Left colon (tissue), 2 donors: ENCODE measurements at places on chromosomes 5 and 9. TPM values are rescaled to one million over a fixed set of nuclear protein-coding genes. Genes with fewer than 3 reads are reported as not detected.

The ESM1 gene
- total RNA-seq = not detected

The PRR7 gene
- 1.6 TPM for total RNA-seq

The MYMK gene
- not detected for total RNA-seq

The PPIC gene
- total RNA-seq = 86.0 TPM

The INSL4 gene
- not detected for total RNA-seq

The ASS1 gene
- total RNA-seq = 264 TPM

The ATG10 gene
- 6.0 TPM for total RNA-seq

The ZBTB5 gene
- 8.7 TPM for total RNA-seq

The PCDHA9 gene
- total RNA-seq = 0.15 TPM

The SLC34A1 gene
- total RNA-seq = not detected

The PCDHGB6 gene
- total RNA-seq = 1.9 TPM

DNA sequence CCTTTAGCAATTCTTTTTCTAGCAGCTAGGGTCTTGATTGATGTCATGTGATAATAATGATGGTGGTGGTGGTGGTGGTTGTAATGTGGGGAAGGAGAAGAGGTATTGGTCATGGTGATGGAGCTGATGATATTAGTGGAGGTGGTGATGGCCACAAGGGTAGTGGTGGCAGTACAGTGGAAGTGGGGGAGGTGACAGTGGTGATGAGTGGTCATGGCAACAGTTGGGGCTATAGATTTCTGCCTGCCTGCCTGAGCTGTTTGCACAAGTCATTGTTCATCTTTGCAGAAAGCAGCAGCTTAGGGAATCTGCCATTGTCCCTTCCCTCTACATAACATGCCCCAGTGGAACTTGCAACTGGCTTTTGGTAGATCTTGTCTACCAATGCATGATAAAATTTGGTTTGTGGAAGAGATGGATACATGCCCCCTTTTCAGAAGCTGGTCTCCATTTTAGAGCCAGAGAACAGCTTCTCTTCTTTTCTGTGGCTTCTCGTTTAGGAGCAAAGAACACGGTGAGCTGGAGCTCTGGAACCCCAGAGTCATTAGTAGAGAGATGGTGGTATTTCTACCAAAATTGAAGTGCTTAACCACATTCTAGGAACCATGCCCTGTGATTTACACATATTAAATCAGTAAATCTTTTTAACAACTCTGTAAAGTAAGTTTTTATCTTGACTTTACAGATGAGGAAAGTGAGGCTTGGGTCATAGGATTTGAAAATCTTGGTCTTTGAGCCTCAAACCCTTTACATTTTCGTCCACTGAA, 100.3 kb downstream of the AOPEP start:
- no peak for DNase-seq

DNA sequence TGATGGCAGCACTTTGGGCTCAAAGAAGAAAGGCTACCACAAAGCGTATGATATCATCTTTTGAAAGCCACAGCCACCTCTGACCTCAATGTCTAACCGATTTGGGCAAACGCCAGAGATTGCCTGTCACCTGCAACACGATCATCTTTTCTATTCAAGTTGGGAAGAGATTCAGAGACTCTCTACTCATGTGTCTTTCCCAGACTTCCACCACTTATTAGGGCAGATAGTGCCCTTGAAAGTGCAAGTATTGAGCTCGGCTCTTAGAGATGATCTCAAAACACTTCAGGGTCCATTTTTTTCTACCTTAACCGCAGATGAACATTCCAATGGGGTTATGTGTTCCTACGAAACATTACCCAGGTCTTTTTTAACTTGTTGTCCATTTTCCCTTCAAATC, 213.7 kb downstream of the DRD1 start:
- no peak for DNase-seq

GRCh38 chr5:151224372-151224771, 480 bp upstream of the CCDC69 start:
- DNase-seq = no peak

- no peak for DNase-seq
Measured at GRCh38 chr5:31095796-31096195, 97.7 kb upstream of the CDH6 start.

DNA sequence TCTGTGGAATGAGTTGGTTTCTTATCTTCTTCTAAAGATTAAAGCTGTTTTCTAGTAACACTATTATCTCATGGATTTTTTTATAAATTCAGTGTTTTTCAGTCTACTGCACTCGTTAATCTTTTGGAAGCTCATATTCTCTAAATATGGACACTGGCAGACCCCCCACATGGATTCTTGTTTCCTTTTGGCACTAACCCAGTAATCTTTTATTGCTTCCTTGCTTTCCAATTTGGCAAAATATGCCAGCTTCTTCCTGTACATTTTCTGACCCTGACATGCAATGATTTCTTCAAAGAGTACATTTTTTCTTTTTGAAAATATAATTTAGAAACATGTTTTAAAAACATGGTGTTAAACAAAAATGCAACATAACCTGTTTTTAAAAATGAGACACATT, 474.2 kb upstream of the FTMT start:
- no peak for DNase-seq

DNA sequence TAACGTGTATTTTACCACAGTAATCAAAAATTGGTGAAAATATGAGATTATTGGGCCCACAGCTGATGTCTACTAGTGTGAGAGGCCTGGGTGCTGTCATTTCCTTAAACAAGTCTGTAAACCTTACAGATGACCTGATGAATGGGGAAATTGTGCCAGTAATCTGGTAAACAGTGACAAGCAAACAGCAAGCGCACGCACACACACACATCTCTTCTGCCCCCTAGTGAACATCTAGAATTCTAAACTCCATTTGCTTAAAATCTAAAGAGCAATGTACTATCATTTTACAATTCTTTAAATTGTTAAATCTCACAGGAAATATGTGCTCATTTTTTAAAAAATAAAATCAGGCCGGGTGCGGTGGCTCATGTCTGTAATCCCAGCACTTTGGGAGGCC, 7.5 kb upstream of the RAPGEF1 start:
- DNase-seq = no peak

DNA sequence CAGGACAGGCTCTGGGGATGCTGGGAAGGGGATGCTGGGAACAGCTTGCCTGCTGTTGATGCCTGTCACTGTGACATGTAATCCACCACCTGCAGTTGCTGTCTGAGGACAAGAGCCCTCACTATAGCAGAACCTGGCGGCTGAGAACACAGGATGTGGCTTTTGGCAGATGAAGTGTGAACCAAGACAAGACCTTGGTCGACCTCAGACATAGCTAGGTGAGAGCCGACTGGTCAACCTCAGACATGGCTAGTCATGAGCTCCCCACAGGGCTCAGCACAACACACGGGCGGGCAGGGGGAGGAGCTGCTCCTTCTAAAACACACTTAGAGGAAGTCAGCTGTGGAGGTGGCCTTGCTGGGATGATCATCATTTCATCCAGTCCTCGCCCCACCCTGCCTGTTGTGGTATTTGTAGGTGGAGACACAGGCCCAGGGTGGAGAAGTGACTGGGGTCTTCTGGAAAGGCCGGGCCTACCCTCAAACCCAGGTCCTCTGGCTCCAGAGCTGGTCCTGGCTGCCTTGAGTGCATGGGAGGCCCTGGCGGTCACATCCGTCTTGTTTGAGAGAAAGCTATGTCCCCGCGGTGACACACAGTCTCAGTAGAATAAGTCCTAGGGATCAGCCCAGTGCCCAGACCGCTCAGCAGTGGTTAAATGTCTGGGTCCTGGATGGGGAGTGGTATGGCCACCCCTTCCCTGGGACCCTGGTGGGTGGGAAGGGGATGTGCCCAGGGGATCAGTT, 6.1 kb downstream of the SUSD3 start:
- peak; percentile 56 for DNase-seq

GRCh38 chr5:135951257-135951656, 3.5 kb downstream of the LECT2 start:
- DNase-seq = no peak

- DNase-seq = no peak
Measured at GRCh38 chr9:6984941-6985578, 227.3 kb downstream of the KDM4C start.

GRCh38 chr5:33068786-33069185, 357.7 kb downstream of the NPR3 start:
- no peak for DNase-seq

DNA sequence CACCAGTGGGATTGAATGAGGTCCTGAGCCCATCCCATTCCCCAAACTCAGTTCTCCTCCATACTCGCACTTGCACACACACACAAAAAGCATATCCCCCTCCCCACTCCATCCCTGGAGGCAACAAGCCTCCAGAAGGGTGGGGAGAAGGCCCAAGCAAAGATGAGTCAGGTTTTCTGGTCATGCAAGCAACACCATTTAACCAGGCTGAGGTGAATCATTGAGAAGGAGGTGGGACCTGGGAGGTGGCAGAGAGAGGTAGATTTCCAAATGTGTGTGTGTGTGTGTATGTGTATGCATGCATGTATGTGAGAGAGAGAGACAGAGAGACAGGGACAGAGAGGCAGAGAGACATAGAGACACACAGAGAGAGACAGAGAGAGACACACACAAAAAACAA, 185.2 kb upstream of the TRIM32 start:
- DNase-seq = no peak

DNA sequence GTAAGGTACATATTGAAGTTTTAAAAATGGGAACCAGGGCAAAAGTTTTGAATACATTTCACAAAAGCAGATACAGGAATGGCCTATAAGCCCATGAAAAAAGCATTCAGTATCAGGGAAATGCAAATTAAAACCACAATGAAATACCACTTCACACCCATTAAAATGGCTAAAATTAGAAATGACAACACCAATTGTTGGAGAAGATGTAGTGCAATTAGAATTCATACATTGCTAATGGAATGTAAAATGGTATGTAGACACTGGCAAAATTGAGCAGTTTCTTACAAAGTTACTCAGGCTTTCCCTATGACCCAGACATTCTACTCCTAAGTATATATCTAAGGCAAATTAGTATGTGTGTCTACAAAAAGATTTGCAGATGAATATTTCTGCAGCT, 34.2 kb downstream of the CDC14B start:
- DNase-seq = no peak

GRCh38 chr5:122412966-122413365, 100.9 kb downstream of the SNCAIP start:
- DNase-seq = no peak

- DNase-seq = no peak
Measured at GRCh38 chr9:20524776-20525175, 97.5 kb downstream of the MLLT3 start.

DNA sequence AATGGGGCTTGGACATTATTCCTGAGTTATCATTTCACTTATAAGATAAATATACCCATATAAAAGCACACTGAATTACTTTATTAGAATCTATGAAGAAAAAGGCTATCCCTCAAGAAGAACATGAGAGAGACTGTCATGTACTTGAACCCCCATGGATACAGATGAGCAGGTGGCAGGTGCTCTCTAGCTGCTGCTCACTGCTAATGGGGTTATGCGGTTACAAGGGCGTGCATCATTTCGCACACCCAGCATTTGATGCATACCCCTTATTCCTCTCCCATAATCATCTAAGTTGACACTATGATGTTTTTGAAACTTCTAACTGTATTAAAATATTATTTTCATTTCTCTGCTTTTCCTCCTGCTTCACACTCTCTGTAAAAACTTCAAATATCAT, 16.4 kb downstream of the ITK start:
- DNase-seq = no peak

DNA sequence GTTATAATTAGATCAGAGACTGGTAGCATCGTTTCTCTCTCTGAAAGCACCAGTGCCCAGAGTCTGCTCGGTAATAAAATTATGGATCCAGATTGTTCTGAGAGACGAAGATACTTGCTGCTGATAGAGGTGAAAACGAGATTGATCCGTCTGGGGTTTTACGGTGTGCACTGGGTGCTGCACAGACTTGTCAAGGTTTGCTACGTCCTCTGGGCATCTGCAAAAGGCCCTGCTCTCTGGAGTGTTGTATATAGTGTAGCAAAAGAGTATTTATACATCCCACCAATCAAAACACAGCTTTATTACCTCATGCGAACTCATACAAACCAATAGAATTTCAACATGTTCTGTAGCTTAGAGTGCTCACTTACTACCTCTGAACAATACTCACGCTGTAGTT, 219.3 kb downstream of the PBX3 start:
- DNase-seq = no peak

- DNase-seq = no peak
Measured at GRCh38 chr5:91106842-91107511, 276.1 kb downstream of the ARRDC3 start.

DNA sequence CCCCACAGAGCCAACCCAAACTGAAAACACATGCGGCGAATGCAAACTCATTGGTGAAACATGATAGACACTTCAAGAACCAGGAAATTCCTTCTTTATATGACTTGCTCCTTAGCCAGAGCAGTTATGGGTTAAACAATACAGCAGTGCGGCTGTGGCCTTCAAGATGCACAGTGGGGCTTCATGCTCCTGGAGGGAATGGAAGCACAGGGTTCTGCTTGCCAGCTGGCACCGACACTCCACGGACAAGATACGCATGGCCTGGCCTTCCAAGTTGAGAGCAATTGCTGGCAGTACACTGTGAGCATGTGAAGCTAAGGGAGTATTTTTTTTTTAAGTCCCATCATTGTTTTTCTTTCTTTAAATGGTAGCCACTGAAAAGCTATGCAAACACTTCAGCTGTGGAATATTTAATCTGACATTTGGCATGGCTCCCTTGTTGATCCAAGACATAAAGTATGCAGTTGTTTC, 451.6 kb upstream of the CD180 start:
- peak; percentile 83 for DNase-seq

- DNase-seq = no peak
Measured at GRCh38 chr5:39758426-39758825, 333.6 kb upstream of the DAB2 start.

DNA sequence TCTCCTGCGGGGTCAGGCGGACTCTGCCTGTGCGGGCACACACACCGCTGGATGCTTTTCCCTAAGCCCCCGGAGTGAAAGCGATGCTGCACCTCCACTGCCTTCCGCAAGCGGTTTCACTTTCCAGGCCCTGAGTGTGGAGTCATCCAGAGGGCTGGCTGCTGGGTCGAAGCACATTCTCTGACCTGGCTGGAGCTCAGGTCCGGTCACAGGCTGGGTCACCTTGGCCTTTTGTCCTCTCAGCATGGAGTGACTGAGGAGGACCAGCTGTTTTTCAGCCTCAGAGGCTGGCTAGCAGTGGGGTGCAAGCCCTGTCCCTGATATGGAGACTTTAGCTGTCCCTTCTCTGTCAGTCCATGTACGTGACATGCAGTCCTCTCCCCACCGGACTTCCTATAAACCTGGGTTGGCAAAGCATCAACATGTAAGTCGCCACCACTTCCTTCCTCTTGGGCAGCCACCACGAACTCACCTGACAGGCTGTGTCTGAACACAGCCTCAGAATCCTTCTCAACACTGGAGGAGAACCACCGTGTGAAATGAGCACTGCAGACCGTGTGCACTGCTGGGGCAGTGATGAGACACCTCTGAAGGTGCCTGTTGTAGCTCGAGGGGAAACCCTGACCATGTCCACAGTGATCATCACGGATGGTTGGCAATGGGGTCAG, 51.3 kb downstream of the GADD45G start:
- no peak for DNase-seq

DNA sequence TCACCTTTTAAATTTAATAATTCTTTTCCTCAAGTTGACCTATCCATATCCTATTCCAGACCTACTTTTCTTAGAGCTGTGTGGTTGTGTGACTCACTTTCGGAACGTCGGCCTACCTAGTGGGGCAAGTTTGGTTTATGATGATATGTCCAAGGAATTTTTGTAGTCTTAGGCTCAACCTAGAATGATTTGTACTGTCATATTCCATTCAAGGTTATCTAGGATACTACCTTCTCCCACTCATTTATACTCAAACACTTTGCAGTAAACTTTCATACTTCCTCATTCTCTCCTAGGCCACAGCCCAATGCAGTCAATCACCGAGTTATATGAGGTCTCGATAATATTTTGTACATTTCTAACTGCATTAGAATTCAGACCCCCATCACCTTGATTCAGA, 61.9 kb downstream of the PIK3R1 start:
- no peak for DNase-seq
